ENCODE measurements at places on chromosomes 12 and 14.
A peak's percentile ranks its signal among the peaks of the same experiment; 100 is the strongest.

DNA sequence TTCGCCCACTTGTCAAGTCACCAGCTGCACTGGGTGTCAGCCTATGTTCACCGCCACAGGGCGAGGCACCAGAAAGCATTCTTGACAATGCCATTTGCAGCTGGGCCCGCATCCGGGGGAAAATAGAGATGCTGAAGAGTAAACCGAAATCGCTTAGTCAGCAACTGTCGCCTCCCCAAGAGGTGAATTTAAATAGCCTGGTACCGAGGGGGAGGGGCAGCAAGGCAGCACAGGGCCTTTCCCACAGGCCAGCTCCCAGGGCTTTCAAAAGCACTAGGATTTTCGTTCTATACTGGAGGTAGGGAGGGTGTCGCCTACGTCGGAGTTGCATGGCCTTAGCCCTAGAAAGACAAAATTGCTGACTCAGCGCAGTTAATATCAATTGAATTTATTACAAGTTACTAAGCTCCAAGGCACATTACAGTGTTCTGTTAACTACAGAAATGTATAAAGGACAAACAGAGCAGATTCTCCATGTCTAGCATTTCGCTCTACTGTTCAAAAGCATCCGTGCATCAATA, 4.3 kb downstream of the IRF2BPL start:
- peak; percentile 66 for DNase-seq

DNA sequence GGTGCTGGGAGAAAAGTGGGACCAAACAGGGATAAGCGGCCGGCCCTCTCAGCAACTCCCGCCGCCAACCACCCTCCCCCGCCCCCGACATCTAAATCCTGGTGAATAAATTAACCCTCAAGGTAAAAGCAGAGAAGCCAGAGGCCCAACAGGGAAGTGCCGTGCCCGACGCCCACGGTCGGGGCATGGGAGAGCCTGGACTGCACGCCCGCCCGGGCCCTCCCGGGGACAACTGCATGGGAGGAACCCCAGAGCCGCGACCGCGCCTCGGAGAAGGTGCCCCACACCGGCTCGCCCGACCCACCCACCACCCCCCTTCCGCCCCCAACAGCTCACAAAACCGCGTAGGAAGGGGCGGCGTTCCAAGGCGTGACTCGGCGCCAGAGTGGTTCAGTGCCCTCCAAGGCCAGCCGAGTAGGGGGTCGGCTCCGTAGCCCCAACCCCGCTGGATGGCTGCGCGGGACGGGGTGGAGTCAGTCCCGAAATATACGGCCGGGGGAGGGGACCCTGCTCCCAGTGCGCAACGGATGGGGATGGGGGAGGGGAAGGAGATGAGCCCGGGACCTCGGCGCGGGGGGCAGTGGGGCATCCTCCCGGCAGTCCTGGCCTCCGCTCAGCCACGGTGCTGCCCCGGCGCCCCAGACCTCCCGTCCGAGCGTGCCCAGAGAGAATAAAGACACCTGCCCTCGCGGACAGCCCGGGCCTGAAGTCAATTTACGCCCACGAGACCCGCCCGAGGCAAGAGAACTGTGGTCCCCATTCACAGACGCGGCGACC, 732 bp downstream of the SLC25A29 start:
- DNase-seq = peak; percentile 34

- no peak for DNase-seq
Observed at GRCh38 chr14:67442139-67442906, 30.4 kb upstream of the PLEK2 start.

- no peak for DNase-seq
Observed at GRCh38 chr12:15496738-15497137, 174.4 kb downstream of the PTPRO start.

GRCh38 chr14:95133282-95133681, 24.0 kb downstream of the DICER1 start:
- DNase-seq = no peak

DNA sequence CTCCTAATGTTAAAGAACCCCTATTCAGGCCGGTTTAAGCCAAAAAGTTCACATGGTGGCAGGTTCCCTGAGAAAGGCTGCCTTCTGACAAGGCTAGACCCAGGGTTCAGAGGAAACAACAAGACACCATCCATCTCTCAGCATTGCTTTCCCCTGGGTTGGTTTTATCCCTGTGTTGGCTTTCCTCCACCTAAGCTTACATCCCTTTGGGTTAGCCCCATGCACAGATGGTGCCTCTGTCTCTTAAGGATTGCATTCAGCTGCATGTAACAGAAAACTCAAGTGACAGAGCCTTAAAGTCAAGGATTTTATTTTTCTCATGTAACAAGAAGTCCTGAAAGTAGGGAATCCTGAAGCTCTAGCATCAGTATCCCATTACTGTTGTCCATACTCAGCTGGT, 42.8 kb upstream of the RIN3 start:
- DNase-seq = no peak

DNA sequence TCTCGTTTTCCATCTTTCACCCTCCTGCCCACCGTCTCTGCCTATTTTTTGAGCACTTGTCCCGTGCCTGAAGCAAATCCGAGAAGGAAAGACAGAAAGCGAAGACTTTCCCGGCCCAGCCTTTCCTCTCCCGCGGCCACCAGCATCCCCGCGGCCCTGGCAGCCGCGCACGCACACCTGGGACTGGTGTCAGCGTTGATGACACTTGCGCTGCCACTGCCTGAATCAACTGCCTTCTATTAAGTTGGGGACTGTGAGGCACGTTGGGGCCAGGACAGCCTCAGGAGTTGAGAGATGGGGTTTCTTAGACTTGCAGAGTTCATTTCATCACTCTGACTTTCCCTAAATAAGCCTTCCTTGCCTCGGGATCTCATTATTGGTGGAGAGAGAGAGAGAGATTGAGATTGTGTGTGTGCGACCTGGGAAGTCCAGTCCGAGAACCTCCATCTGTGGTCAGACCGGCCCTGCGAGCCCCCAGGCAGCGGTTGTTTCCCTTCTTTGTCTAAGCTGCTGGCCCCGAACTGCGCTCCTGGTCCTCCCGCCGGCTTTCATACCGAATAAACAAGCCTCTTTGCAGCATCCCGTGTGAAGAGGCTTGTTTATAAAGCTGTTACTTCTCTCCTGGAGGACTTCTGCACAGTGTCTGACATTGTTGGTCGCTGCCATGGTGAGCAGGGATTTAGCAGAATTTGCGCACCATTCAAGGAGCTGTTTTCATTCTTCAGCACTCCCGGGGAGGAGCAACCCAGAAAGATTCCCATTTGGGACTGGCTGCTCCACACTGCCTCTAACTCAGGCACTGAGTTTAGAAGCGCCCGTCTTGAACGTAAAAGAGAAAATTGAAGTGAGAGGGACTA, 1.5 kb downstream of the PDZRN4 start:
- no peak for DNase-seq

DNA sequence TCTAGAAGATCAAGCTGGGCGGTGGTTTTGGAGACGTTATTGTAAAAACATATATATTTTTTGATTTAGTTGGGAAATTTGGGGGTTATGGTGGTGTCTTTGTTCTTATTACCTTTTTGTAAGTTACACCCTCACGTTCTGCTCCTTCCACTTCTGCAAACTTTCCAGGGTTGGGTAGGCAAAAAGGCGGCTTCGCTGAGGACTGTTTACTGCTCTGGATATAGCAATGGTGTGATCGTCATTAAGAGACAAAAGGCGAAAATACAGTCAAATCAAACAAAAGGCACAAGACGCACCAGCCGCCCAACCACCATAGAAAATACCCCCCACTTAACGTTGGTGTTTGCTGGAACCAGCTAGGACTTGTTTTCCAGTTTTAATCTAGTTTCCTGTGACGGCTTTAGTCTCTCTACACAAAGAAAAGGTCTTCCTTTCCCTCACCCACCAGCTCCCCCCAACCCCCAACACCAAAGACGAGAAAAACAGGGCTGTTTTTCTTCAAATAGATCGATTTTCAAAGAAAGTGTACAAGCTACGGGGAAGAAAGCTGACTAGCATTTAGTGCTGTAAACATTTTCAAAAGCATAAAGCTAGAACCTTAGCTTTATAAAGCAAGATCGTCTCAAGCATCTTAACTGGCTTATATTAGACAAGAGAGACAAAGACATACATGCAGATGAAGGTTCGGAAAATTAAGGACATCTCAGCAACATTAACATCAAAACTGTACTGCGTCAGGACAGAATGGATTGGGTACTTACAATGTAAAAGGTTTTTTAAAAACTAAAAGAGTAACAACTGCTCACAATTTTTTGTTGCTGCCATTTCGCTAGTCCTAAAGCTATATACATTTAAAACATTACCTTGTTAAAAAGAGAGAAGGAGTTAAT, 2.0 kb upstream of the SETD1B start:
- DNase-seq = peak; percentile 40
